ENCODE measurements at places on chromosomes 13 and 19. TPM values are rescaled to one million over a fixed set of nuclear protein-coding genes. Genes with fewer than 3 reads are reported as not detected.

DNA sequence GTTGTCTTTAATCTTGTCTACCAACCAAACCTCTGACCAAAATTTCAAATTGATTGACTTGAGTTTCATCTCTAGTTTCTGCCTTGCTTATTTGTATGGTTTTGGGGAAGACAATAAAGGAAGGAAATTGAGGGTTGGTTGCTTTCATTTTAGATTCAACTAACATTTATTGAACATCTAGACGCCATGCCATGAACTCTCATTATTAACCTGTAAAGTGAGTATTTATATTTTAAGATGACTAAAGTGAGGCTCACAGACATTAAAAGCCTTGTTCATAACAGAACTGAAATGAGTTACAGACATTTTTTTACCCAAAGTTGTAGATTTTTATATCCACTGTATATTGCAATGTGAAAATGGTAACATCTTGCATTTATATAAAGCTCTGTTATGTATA lies 239.3 kb downstream of the LMO7 start:
- peaks cover 23% of the 10 kb centered on the region for H3K4me1 ChIP-seq
- peaks cover 5% of the 10 kb centered on the region for H3K27me3 ChIP-seq
- no peak overlapping the region for H3K4me3 ChIP-seq
- H3K27ac ChIP-seq: no peak overlapping the region

- peaks cover 10% of the 10 kb centered on the region for H3K4me1 ChIP-seq
- H3K4me3 ChIP-seq: no peak overlapping the region
- DNase-seq: no peak
Measured at GRCh38 chr19:41230067-41230857, 11.2 kb downstream of the AXL start.

The CD37 gene
- total RNA-seq: not detected

The U2AF1L4 gene
- total RNA-seq: 22.2 TPM

- H3K36me3 ChIP-seq: no peaks in the 10 kb centered on the region
- no peak overlapping the region for H3K4me3 ChIP-seq
- H3K27ac ChIP-seq: no peak overlapping the region
- peaks cover 41% of the 10 kb centered on the region for H3K27me3 ChIP-seq
Measured at GRCh38 chr19:30784850-30785457, 412.8 kb downstream of the ZNF536 start.

DNA sequence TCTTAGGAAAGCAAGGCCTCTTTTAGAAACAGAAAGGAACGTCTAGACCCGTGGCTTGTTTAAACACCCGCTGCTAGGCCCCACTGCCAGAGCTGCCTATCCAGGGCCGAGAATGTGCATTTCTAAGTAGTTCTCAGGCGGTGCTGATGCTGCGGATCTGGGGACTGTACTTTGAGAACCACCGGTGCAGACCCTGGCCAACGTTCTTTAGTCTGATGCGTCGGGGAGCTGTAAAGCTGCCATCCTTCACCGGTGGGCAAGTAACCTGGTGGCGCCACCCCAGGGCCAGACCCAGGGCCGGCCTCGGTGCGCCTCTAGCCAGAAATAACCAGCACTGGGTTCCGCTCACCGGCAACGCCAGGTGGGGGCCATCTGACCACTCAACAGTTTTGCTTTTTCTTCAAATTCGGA lies 47.1 kb downstream of the TGDS start:
- H3K36me3 ChIP-seq: peaks cover 5% of the 10 kb centered on the region
- peaks cover 5% of the 10 kb centered on the region for H3K27me3 ChIP-seq
- peak overlapping the region; percentile 98 for H3K27ac ChIP-seq
- peak overlapping the region; percentile 92 for H3K4me3 ChIP-seq
- DNase-seq: peak; percentile 70

GRCh38 chr13:79736356-79736755 lies 255.4 kb downstream of the NDFIP2 start:
- no peak overlapping the region for H3K4me3 ChIP-seq
- H3K27me3 ChIP-seq: no peaks in the 10 kb centered on the region
- peak overlapping the region; percentile 13 for H3K27ac ChIP-seq
- H3K36me3 ChIP-seq: peaks cover 6% of the 10 kb centered on the region
- peaks cover 10% of the 10 kb centered on the region for H3K4me1 ChIP-seq
- DNase-seq: no peak

GRCh38 chr13:27117952-27118351 lies 53.7 kb downstream of the USP12 start:
- DNase-seq: no peak
- H3K4me3 ChIP-seq: no peak overlapping the region
- peaks cover 33% of the 10 kb centered on the region for H3K36me3 ChIP-seq
- H3K27ac ChIP-seq: no peak overlapping the region
- H3K4me1 ChIP-seq: peaks cover 11% of the 10 kb centered on the region

DNA sequence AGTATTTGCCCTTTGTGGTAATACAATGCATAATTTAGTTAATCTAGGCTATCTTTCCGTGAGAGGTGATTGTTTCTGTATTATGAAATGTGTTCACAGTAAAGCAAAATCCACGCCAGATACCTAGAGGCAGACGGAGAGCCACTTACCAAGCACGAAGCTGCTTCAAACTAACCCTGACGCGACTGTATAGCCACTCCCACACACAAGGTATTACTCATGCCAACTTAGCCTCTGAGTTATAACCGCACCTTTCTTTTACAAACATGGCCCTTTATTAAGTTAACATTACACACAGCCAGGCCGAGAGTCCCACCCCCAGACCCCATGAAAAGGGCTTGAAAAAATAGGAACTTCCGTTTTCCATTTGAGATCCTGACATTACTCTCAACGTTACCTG lies 185.7 kb downstream of the ABCC4 start:
- DNase-seq: no peak
- peak overlapping the region; percentile 8 for H3K4me3 ChIP-seq
- no peaks in the 10 kb centered on the region for H3K27me3 ChIP-seq
- H3K27ac ChIP-seq: peak overlapping the region; percentile 32

The FUT6 gene
- total RNA-seq: 0.87 TPM

GRCh38 chr19:51138549-51138979 lies 3.5 kb upstream of the SIGLEC7 start:
- no peak overlapping the region for H3K27ac ChIP-seq
- no peaks in the 10 kb centered on the region for H3K36me3 ChIP-seq
- DNase-seq: no peak
- H3K27me3 ChIP-seq: peaks cover 45% of the 10 kb centered on the region
- no peaks in the 10 kb centered on the region for H3K4me1 ChIP-seq
- no peak overlapping the region for H3K4me3 ChIP-seq

- no peak overlapping the region for H3K4me3 ChIP-seq
- no peak overlapping the region for H3K27ac ChIP-seq
- no peaks in the 10 kb centered on the region for H3K27me3 ChIP-seq
- no peak for DNase-seq
- no peaks in the 10 kb centered on the region for H3K4me1 ChIP-seq
Measured at GRCh38 chr19:9296336-9296735, 13.3 kb downstream of the ZNF699 start.

GRCh38 chr19:517721-518597 lies 10.7 kb downstream of the TPGS1 start:
- H3K27ac ChIP-seq: no peak overlapping the region
- no peak overlapping the region for H3K4me3 ChIP-seq
- H3K36me3 ChIP-seq: peaks cover 8% of the 10 kb centered on the region
- H3K4me1 ChIP-seq: peaks cover 15% of the 10 kb centered on the region
- peaks cover 3% of the 10 kb centered on the region for H3K27me3 ChIP-seq
- DNase-seq: peak; percentile 83

The SIAH3 gene
- total RNA-seq: 0.53 TPM

GRCh38 chr13:51801631-51802099 lies 2.3 kb downstream of the DHRS12 start:
- H3K27me3 ChIP-seq: no peaks in the 10 kb centered on the region
- H3K36me3 ChIP-seq: no peaks in the 10 kb centered on the region
- no peak for DNase-seq
- peak overlapping the region; percentile 97 for H3K27ac ChIP-seq
- peaks cover 35% of the 10 kb centered on the region for H3K4me1 ChIP-seq
- H3K4me3 ChIP-seq: peak overlapping the region; percentile 34

GRCh38 chr19:21221693-21222092 lies 79.9 kb downstream of the ZNF431 start:
- H3K4me3 ChIP-seq: no peak overlapping the region
- DNase-seq: no peak
- H3K36me3 ChIP-seq: no peaks in the 10 kb centered on the region
- H3K27me3 ChIP-seq: no peaks in the 10 kb centered on the region
- H3K27ac ChIP-seq: no peak overlapping the region

The SWSAP1 gene
- 2.7 TPM for total RNA-seq

GRCh38 chr19:43641333-43641732 lies 1.7 kb upstream of the CADM4 start:
- H3K4me3 ChIP-seq: peak overlapping the region; percentile 89
- H3K4me1 ChIP-seq: peaks cover 19% of the 10 kb centered on the region
- peak overlapping the region; percentile 79 for H3K27ac ChIP-seq
- peaks cover 14% of the 10 kb centered on the region for H3K27me3 ChIP-seq

The IGFL3 gene
- not detected for total RNA-seq

The GSX1 gene
- not detected for total RNA-seq

DNA sequence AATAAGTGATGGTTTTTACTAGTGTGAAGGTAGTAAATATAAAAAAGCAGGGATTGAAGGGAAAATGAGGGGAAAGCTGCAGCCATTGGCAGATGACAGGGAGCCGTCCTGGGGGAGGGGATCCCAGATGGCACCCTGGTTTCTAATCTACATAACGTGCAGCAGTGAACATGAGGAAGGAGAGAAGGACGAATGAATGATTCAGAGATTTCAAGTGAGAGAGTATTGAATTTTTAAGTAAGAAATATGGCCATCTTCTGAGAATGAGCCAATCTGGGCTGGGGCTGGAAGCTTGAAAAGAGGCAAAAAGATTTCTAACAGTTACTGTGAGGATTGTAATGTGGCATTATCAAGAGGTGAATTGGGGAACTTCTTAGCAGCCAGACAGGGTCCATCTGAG lies 414.2 kb downstream of the MYO16 start:
- no peak for DNase-seq
- H3K4me1 ChIP-seq: no peaks in the 10 kb centered on the region
- no peak overlapping the region for H3K4me3 ChIP-seq
- no peak overlapping the region for H3K27ac ChIP-seq
- no peaks in the 10 kb centered on the region for H3K36me3 ChIP-seq
- no peaks in the 10 kb centered on the region for H3K27me3 ChIP-seq

The DCLK1 gene
- total RNA-seq: 47.1 TPM

The ATXN8OS gene
- not detected for total RNA-seq

- DNase-seq: no peak
- H3K4me1 ChIP-seq: peaks cover 27% of the 10 kb centered on the region
- peaks cover 52% of the 10 kb centered on the region for H3K27me3 ChIP-seq
- H3K27ac ChIP-seq: peak within 1 kb of the TSS; percentile 95
- H3K4me3 ChIP-seq: peak within 1 kb of the TSS; percentile 91
Measured at GRCh38 chr19:44748426-44749254, at the start of gene BCL3. Gene BCL3 (plus strand): TSS chr19:44748708. CDS start chr19:44748791, 83 bp downstream.

The POU2F2 gene
- 1.7 TPM for total RNA-seq

DNA sequence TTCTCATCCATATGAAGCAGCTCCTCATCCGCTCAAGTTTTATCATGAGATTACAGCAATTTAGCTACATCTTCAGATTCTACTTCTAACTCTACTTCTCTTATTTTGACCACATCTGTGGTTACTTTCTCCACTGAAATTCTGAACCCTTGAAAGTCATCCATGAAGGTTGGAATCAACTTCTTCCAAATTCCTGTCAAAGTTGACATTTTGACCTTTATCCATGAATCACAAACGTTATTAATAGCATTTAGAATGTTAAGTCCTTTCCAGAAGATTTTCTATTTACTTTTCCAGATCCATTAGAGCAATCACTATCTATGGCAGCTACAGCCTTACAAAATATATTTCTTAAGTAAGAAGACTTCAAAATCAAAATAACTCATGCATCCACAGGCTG lies 421.7 kb upstream of the GPC6 start:
- no peaks in the 10 kb centered on the region for H3K4me1 ChIP-seq
- H3K4me3 ChIP-seq: no peak overlapping the region
- no peaks in the 10 kb centered on the region for H3K36me3 ChIP-seq
- no peak overlapping the region for H3K27ac ChIP-seq
- H3K27me3 ChIP-seq: no peaks in the 10 kb centered on the region

- DNase-seq: no peak
- H3K4me1 ChIP-seq: peaks cover 18% of the 10 kb centered on the region
- H3K27ac ChIP-seq: no peak overlapping the region
Measured at GRCh38 chr13:45137526-45137925, 17.2 kb downstream of the GTF2F2 start.

The ZBTB32 gene
- not detected for total RNA-seq

DNA sequence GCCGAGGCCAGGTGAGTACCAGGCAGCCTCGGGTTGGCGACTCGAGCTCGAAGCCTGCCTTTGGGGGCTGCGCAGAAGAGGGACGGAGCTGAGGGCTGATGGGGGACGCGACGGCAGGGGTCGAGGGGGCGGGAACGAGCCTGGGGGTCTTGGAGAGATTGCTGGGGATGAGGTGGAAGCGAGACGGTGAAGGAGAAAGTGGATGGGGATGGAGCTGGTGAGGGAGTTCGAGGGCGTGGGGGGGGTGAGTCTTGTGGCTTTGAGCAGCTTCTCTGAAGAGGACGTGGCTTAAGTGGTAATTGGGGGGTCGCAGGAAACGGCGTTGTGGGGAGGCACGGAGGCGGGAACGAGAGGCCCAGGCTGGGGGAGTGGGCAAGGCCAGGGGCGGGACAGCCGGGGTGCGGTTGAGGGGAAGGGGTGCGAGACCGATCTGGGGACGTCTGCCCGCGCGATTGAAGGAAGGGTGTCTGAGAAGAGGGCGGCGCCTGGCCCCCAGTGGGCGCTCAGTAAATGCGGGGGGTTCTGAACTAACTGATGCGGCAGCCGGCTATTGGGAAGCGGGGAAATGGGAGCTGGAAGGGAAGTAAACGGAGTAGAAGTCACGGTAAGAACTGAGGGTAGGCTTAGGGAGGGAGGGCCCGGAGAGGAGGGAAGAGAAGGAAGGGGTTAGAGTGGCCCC lies 426 bp downstream of the MYO9B start:
- H3K27ac ChIP-seq: peak overlapping the region; percentile 80
- H3K4me3 ChIP-seq: peak overlapping the region; percentile 99
- H3K27me3 ChIP-seq: no peaks in the 10 kb centered on the region

- no peak overlapping the region for H3K4me3 ChIP-seq
- no peak for DNase-seq
- H3K27me3 ChIP-seq: no peaks in the 10 kb centered on the region
Measured at GRCh38 chr19:2215281-2215751, 20.8 kb downstream of the PLEKHJ1 start.

DNA sequence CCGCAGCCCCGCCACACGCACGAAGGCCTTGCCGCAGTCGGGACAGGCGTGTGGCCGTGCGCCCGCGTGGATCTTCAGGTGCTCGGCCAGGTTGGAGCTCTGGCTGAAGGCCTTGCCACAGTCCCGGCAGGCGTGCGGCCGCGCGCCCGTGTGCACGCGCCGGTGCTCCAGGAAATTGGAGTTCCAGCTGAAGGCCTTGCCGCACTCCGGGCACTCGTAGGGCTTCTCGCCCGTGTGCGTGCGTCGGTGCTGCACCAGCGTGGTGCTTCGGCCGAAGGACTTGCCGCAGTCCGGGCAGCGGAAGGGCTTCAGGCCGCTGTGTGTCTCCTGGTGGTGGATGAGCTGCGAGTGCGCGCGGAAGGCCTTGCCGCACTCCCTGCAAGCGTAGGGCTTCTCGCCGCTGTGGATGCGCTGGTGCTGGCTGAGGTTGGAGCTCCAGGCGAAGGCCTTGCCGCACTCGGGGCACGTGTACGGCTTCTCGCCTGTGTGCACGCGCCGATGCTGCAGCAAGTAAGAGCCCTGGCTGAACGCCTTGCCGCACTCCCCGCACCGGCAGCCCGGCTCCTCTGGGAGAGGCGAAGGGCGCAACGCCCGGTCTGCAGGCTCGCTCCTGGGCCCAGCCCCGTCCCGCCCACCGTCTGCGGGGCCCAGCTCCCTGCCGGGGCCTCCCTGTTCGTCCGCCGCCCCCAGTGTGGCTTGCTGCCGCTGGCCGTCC lies 3.6 kb upstream of the A1BG start:
- peaks cover 6% of the 10 kb centered on the region for H3K4me1 ChIP-seq
- H3K36me3 ChIP-seq: no peaks in the 10 kb centered on the region
- H3K27ac ChIP-seq: no peak overlapping the region
- H3K27me3 ChIP-seq: no peaks in the 10 kb centered on the region
- no peak overlapping the region for H3K4me3 ChIP-seq
